Erythroblast (primary cell): ENCODE measurements at places on chromosomes 12 and 14.

- no peak for DNase-seq
These were observed 7.7 kb upstream of the PPP1R13B start for GRCh38 chr14:103854822-103855733.

DNA sequence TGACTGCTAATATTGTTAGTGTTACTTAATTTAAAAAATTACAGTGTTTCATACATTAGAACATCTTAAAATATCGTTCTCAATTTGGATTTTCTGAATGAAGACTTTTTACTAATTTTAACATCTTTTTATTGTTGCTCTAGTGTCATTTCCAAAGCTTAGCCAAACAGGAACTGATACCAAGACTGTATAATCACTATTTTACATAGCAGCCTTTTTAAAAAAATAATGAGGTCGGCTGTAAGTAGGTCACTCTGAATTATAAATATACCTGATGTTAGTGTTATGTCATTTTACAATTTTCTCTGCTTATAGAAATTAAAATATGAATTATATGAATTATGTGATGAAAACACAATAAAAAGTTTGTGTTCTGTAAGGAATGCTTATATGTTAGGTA is 321.5 kb downstream of the TMEM117 start:
- DNase-seq = no peak

DNA sequence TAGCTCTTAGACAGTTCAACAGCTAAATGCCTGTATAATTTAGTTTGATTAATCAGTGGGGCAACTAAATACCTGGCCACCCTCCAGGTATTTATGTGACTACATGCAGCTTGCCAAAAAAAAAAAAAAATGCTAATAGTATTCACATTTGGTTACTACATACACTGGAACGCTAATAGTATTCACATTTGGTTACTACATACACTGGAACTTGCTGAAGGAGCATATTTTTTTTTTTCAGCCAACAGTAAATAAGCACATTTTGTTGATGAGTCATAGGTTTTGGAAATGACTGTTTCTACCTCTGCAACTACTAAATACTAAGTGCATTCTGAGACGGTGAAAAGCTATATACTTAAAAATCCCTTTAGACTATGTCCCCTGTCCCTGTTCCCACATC is 1172.3 kb downstream of the LRFN5 start:
- no peak for DNase-seq

GRCh38 chr14:93794756-93795155 is 6.5 kb upstream of the PRIMA1 start:
- DNase-seq = no peak

- DNase-seq = no peak
These were observed 354.5 kb downstream of the NUAK1 start for GRCh38 chr12:105783983-105784947.

GRCh38 chr14:101521473-101521915 is 39.8 kb upstream of the DIO3 start:
- DNase-seq = no peak

DNA sequence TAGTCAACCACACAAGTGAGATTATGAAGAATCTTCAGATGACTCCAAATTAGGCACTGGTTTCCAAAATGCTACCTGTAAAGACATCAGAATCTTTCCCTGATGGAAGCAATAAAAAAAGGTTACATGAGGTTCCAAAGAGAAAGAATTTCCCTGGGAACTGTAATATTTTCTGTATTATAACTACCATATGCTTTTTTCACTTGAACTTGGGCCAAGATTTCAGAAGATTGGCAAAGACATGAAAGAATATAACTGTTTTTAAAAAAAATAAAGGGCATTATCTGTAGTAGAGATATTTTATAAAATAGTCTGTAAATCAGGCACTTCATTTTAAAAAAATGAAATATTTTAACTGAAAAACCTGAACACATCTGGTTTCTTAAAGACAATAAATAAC is 12.9 kb downstream of the HECTD1 start:
- no peak for DNase-seq

DNA sequence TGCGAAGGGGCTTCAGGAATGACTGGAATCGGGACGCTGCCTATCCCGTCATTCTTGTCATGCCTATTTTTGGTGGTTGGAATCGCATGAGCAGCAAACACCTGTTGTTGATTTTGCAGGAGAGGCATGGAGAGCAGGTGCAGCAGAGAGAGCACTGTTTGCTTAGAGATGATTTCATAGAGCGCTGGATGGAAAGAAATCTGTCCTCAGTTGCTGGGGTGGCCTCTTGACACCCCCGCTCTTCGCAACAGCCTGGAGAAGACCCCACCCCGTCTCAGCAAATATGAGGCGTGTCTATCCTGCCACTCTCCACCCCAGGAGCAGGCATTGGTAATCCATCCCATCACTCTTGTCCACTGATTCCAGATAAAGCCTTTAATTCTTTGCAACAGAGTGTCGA is 19.3 kb upstream of the NCOR2 start:
- no peak for DNase-seq

DNA sequence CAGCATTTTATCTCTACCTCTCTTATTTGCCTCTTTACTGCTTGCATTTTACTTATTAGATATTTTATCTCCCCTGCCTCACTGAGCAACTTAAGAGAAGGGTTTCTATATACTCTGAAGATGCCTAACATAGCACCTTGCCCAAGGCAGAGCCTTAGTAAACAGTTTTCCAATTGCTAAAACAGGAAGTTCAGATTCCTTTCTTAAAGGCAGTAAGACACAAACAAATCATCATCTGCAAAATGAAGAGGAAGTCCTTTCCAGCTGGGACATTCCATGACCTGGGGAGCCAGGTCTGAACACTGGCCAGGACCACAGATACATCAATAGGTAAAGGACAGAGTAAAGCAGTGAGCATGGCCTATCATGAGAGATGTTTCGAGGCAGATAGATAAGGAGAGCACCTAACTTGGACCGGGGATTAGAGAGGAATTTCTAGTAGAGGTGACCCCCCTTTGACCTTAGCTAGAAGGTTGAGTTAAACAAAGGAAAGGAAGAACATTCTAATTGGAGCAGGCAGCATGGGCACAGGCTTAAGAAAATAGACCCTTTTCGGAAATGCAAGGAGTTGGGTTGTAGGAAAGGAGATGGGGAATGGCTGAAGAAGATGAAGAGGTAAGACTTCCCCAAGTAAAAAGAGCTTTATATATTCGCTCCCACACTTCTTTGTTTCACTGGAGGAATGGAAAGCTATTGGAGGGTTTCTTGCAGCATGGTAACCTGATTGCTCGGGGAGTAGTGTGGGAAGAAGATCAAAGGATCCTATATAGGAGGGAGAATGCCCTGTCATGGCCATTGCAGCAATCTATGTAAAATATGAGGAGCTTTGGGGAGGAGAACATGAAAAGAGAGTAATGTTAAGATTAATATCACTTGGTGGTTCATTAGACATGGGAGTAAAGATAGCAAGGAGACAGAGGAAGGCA is 94.8 kb downstream of the PHLDA1 start:
- peak; percentile 34 for DNase-seq

DNA sequence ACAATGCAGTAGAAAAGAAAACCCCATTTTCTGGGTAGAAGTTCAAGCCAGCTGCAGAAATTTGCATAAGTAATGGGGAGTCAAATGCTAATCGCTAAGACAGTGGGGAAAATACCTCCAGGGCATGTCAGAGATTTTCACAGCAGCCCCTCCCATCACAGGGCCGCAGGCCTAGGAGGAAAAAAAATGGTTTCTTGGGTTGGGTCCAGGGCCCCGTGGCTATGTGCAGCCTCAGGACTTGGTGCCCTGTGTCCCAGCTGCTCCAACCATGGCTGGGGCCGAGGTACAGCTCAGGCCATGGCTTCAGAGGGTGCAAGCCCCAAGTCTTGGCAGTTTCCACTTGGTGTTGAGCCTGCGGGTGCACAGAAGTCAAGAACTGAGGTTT is 14.6 kb downstream of the OR10P1 start:
- no peak for DNase-seq

- DNase-seq = no peak
These were observed 22.2 kb upstream of the PPP1R13B start for GRCh38 chr14:103869406-103870143.

GRCh38 chr14:38016497-38016896 is 191.2 kb upstream of the SSTR1 start:
- no peak for DNase-seq

DNA sequence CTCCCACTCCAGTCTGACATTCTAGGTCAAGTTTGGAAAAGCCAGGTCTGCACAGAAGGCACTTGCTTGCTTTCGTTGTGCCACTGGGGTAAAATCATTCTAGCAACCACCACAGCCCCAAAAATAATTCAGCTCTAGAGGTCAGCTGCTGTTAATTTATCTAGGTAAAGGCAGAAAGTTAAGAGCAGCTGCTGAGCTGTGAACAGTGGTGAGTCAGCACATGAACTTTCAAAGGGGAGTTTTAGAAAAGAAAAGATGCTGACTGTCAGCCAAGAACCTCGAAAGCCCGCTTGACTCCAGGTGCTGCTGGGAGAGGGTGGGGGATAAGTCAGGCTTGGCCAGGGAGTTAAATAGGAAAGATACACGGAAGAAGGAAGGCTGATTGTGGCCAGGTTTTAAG is 12.7 kb downstream of the CCDC197 start:
- no peak for DNase-seq

GRCh38 chr12:15050659-15051058 is 77.8 kb downstream of the PDE6H start:
- no peak for DNase-seq

GRCh38 chr14:28759653-28760313 is 6.8 kb upstream of the FOXG1 start:
- no peak for DNase-seq

DNA sequence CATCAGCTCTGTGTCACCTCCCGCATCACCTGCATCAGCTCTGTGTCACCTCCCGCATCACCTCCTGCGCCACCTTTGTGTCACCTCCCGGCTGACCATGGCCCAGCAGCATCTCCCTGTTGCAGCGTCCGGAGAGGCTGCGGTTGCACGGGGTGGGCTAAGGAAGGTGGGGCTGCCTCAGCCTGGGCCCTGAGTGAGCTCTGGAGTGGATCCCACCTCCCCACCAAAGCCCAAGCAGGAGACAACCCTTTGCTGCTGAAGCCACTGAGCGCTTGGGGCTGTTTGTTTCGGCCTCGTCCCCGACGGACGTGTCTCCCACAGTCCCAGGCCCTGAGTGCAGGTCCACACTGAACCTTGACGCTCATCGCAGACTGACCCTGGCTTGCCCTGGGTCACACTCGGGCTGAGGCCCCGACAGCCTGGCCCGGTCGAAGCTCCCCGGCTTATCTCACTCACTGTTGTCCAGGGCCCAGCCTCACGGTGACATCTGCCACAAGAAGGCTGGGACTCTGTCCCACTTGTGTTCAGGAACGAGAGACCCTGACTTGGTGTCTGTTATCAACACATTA is 12.2 kb downstream of the TMEM121 start:
- no peak for DNase-seq

DNA sequence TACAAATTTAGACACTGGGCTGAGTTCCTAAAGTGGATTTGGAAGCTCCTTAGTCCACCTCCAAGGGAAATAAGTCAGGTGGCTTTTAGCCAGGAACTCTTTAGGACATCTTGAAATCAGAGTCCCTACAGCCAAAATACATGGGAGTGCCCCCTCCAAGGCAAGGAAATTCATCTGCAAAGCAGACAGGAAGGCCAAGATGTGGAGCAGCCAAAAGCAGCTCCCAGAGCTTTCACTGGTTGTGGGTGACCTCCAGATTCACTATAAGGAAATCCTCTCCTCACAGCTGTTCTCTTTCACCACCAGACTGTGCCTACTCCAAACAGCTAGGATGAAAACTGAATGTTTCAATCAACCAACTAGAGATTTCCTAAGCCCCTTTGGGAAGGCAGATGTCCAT is 6.6 kb downstream of the TTC9 start:
- DNase-seq = no peak

GRCh38 chr12:85363382-85364190 is 83.6 kb downstream of the ALX1 start:
- no peak for DNase-seq

GRCh38 chr14:32633930-32634329 is 304.7 kb upstream of the NPAS3 start:
- no peak for DNase-seq

GRCh38 chr12:20175704-20176388 is 192.5 kb upstream of the PDE3A start:
- DNase-seq = no peak

- peak; percentile 8 for DNase-seq
These were observed 2.7 kb upstream of the GZMH start for GRCh38 chr14:24612196-24612595.

GRCh38 chr12:52204095-52204930 is 12.5 kb upstream of the KRT80 start:
- DNase-seq = no peak

GRCh38 chr14:33542338-33543287 is 408.3 kb downstream of the EGLN3 start:
- no peak for DNase-seq

- DNase-seq = peak; percentile 45
These were observed 150.1 kb downstream of the SLC38A4 start for GRCh38 chr12:46675736-46676135.

DNA sequence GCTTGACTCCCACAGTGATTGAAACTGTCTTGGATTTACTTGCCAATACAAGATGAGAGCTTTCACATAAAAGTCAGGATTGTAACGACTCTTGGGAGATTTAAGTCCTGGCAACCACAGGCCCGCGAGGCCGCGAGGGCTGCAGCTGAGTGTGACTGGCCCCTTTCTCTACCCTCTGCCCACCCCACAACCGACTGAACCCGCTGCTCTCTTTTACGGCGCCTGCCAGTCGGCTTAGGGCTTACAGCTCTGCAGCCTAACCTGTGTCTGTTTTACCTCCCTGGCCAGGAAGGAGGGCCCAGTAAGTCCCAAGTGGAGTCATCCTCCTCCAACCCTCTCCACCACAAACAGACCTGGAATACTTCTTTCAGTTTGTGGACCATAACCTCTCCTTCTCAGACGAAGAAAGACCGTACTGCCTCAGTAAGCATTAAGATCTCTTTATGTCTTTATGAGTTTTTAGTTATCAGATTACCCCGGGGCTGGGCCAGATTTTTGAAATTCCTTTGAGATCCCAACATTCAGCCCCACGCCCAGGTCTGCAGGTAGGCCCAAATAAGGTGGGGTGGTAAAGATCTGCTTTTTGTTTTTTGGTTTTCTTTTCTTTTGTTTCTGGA is 12.6 kb upstream of the TIGAR start:
- DNase-seq = no peak

GRCh38 chr14:89654998-89655397 is 238.0 kb upstream of the FOXN3 start:
- no peak for DNase-seq

- DNase-seq = no peak
These were observed 1296.5 kb downstream of the TMEM121 start for GRCh38 chr14:106822905-106823304.

DNA sequence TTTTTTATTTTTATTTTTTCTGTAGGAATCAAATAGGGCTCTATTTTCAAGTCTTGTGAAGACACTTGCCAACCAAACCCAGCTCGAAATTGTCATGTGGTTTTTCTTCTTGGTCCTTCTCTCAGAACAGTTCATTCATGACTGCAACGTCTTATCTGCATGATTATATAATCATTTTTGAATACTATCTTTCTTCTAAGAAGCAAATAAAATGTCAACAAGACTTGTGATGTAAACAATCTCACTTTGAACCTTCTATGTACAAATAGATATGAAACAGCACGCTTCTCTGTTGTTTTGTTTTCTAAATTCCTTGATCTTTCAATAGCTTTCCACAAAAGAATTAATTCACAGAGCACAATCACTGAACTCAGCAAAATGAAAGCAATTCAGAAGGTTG is 320.7 kb downstream of the SOX5 start:
- no peak for DNase-seq

- DNase-seq = no peak
These were observed 1517.0 kb downstream of the AACS start for GRCh38 chr12:126582231-126582630.
